Heart left ventricle (tissue), 16 donors: ENCODE measurements at places on chromosomes 11 and 22. TPM values are rescaled to one million over a fixed set of nuclear protein-coding genes. Genes with fewer than 3 reads are reported as not detected.

GRCh38 chr11:111520560-111520959 is 6.0 kb downstream of the HOATZ start:
- no peak overlapping the region for H3K4me3 ChIP-seq
- DNase-seq = no peak

- no peaks in the 10 kb centered on the region for H3K27me3 ChIP-seq
- H3K27ac ChIP-seq = peak overlapping the region; percentile 61
- H3K4me1 ChIP-seq = peaks cover 85% of the 10 kb centered on the region
- no peaks in the 10 kb centered on the region for H3K36me3 ChIP-seq
- H3K4me3 ChIP-seq = no peak overlapping the region
These were observed 31.1 kb downstream of the DKK3 start for GRCh38 chr11:11977206-11977938.

The CD248 gene
- 15.2 TPM for total RNA-seq

The MRGPRE gene
- not detected for total RNA-seq

DNA sequence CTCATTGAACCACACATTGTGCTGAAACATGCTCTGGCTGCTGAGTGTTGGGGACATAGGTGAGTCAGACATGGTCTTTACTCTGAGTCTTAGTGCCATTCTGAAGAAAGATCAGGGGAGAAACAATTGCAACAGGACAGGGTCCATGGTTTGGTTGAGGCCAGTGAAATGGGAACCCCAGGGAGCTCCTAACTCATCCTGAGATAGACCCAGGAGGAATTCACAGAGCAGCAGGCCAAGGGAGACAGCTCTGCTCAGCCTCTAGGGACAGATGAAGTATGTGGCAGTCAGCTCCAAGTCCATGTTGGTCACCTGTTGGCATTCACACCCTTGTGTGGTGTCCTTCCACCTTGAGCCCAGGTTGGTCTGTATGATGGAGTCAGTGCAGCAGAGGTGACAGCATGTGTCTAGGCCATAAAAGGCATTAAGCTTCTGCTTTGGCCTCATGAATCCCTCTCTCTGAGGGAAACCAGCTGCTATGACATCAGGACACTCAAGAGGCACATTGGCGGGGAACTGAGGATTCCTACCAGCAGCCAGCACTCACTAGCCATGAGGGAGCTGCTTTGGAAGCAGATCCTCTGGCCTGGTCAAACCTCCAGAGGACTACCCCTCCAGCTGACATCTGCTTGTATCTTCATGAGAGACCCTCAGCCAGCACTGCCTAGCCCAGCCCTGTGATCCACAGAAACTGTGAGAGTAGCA is 50.3 kb upstream of the MYEOV start:
- H3K27ac ChIP-seq = no peak overlapping the region
- H3K4me1 ChIP-seq = no peaks in the 10 kb centered on the region
- H3K27me3 ChIP-seq = no peaks in the 10 kb centered on the region
- no peaks in the 10 kb centered on the region for H3K36me3 ChIP-seq

The OOSP4B gene
- total RNA-seq = not detected

The OR2AG1 gene
- not detected for total RNA-seq

DNA sequence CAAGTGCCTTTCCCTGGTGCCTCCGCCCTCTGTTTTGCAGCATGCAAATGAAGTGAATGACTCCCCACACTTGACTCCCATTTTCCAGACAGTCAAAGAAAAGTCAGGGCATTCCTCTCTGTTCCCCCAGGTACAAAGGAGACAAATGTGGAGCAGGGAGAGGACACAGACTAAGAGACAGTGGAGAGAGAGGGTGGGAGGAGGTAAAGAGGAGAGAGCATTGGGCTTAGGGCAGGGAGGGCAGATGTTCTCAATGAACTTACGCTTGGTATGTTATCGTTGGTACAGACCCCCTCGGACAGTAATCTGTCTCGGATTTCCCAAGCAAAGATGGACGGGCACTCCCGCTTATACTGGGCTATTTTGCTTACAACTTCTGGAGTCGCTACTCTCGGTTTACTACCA is 9.8 kb downstream of the PAX6 start:
- H3K4me1 ChIP-seq = peaks cover 34% of the 10 kb centered on the region
- peaks cover 99% of the 10 kb centered on the region for H3K27me3 ChIP-seq
- no peak for DNase-seq
- H3K36me3 ChIP-seq = no peaks in the 10 kb centered on the region

The MMP13 gene
- not detected for total RNA-seq

GRCh38 chr11:118230088-118230487 is 5.3 kb upstream of the JAML start:
- peaks cover 8% of the 10 kb centered on the region for H3K36me3 ChIP-seq
- H3K4me1 ChIP-seq = no peaks in the 10 kb centered on the region
- DNase-seq = no peak
- no peak overlapping the region for H3K27ac ChIP-seq
- H3K27me3 ChIP-seq = no peaks in the 10 kb centered on the region
- no peak overlapping the region for H3K4me3 ChIP-seq

DNA sequence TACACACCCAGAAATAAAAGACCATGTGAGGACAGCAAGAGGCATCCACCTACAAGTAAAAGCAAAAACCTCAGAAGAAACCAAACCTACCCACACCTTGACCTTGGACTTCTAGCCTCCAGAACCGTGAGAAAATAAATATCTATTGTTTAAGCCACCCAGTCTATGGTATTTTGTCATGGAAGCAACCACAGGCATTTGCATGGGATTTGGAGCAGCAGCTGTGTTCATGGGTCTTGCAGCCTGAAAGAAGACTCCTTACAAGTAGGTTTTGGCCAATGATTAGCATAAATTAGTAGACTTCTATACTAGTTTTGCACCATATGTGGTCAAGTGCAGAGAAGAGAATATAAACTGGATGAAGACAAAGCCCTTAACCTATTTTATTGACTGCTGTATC is 27.9 kb downstream of the FSHB start:
- no peak overlapping the region for H3K27ac ChIP-seq
- no peaks in the 10 kb centered on the region for H3K36me3 ChIP-seq
- no peaks in the 10 kb centered on the region for H3K27me3 ChIP-seq
- H3K4me3 ChIP-seq = no peak overlapping the region

DNA sequence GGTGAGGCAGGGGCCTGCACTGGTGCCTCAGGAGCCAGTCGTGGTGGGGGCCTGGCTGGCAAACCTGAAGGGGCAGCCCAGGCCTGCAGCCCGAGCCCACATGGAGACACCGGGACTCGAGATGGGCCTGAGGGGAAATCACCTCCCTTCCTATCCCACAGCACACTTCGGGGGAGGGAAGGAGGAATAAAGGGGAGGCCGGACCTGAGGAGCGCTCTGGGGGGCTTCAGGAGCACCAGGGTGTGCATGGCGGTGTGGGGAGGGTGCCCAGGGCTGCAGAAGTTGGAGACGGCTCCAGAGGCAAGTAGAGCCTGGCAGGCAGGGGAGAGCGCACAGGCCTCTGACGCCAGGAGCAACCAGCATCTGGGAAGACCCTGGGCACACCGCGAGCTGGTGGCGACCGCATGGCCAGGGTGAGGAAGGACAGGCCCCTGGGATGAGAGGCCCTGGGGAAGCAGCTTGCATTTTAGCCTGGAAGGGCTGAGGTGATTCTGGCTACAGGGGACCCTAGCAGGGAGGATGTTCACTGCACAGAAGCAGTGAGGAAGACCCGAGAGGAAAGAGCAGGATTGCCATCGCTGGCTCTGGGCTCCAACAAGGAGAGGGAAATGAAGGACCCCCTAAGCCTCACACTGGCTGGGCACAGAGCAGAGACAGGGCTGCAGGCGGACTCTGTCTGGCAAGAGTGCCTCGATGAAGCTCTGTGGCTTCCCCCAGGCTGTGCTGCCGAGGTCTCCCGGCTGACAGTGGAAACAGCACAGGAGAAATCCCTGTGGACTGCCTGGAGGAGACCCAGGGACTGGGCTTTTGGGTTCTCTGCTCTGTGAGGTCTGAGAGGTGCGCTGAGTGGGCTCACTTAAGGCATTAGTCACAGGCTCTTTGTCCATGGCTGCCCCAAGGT is 457.7 kb downstream of the BRD1 start:
- H3K4me1 ChIP-seq = no peaks in the 10 kb centered on the region
- no peak overlapping the region for H3K27ac ChIP-seq
- peak; percentile 6 for DNase-seq

The PRG2 gene
- 0.20 TPM for total RNA-seq

The LGALS12 gene
- total RNA-seq = not detected

The FAM181B gene
- 0.08 TPM for total RNA-seq

The ZP1 gene
- 0.95 TPM for total RNA-seq

GRCh38 chr11:29352273-29352795 is 664.5 kb downstream of the KCNA4 start:
- DNase-seq = no peak
- no peaks in the 10 kb centered on the region for H3K4me1 ChIP-seq
- no peak overlapping the region for H3K27ac ChIP-seq
- no peaks in the 10 kb centered on the region for H3K27me3 ChIP-seq
- no peak overlapping the region for H3K4me3 ChIP-seq

GRCh38 chr11:97611345-97611744 is 1221.5 kb downstream of the JRKL start:
- H3K4me3 ChIP-seq = no peak overlapping the region
- no peak for DNase-seq
- H3K27me3 ChIP-seq = no peaks in the 10 kb centered on the region
- no peaks in the 10 kb centered on the region for H3K36me3 ChIP-seq

- H3K27ac ChIP-seq = no peak overlapping the region
- H3K36me3 ChIP-seq = no peaks in the 10 kb centered on the region
- H3K27me3 ChIP-seq = no peaks in the 10 kb centered on the region
- H3K4me3 ChIP-seq = no peak overlapping the region
- DNase-seq = no peak
These were observed 40.9 kb upstream of the MRPL17 start for GRCh38 chr11:6724013-6724412.

DNA sequence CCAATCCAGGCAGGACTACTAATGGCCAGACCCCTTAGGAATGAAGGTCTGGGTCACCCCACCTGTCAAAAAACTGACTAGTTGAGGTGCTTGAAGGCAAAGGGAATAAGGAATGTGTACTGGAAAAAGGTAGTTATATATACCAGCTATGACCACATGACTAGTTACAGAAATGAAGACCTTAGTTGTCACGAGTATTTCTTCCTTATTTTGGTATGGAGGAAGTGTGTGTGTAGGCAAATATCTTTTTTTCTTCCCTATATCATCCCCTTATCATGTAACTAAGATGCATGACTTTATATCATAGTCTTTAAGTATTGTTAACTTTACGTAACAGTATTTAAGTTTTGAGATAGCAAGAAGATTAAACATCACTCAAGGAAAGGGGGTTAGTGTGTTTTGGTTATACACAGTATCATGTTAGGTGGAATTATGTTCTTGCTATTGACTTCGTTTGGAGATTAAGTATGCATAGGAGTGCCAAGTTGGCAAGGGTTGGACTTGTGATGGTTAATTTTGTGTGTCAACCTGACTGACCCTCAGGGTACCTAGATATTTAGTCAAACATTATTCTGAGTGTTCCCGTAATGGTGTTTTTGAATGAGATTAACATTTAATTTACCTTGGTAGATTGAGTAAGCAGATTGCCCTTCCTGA is 38.2 kb upstream of the NARS2 start:
- no peaks in the 10 kb centered on the region for H3K27me3 ChIP-seq
- H3K27ac ChIP-seq = no peak overlapping the region
- H3K36me3 ChIP-seq = no peaks in the 10 kb centered on the region
- no peaks in the 10 kb centered on the region for H3K4me1 ChIP-seq

The GDPD4 gene
- not detected for total RNA-seq

GRCh38 chr11:78428266-78428636 is 10.6 kb upstream of the GAB2 start:
- peaks cover 10% of the 10 kb centered on the region for H3K4me1 ChIP-seq
- no peaks in the 10 kb centered on the region for H3K36me3 ChIP-seq
- no peak overlapping the region for H3K27ac ChIP-seq
- DNase-seq = no peak
- H3K27me3 ChIP-seq = no peaks in the 10 kb centered on the region
- H3K4me3 ChIP-seq = no peak overlapping the region

DNA sequence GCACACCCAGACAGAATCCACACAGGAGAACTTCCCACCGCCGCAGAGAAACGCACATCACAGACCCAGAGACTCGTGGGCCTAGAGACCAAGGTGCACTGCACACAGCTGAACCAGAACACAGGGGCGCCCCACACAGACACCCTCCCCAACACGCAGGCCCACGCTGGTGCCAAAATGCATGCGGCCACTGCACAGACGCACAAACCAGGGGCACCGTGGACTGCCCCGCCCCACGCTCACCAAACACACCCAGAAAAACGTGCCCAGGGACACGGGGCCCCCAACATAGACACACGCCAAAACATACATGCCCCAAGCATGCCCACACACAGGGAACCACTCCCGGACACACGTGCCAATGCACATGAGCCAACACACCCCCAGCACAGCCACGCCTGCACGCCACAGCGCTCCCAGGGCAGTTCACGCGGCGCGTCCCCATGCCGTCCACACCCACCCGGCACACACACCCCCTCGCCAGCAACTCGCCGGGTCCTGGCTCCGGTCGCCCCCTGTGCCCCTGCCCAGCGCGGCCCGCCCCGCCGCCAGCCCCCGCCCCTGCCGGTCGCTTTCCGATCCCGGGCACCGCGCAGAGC is 7.8 kb downstream of the ELFN2 start:
- H3K4me3 ChIP-seq = peak overlapping the region; percentile 20
- H3K36me3 ChIP-seq = no peaks in the 10 kb centered on the region
- peaks cover 44% of the 10 kb centered on the region for H3K27me3 ChIP-seq
- DNase-seq = no peak
- no peak overlapping the region for H3K27ac ChIP-seq
- H3K4me1 ChIP-seq = peaks cover 3% of the 10 kb centered on the region

DNA sequence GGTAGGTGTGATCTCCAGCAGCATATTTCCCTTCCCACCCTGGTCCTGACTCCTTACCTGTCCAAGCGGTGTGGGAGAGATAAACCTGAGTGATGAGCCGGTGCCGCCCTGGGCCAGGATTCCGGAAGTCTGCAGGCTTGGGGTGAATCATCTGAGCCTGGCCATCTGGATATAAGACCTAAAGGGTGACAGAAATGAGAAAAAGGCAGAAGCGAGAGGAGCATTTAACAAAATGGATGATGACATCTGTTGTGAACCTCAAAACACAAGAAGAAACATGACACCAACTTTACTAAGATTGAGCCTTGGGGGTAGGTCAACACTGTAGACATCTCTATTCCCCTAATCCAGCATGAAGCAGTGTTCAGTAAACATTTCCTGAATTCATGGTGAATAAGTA is 62.8 kb downstream of the AAMDC start:
- peaks cover 77% of the 10 kb centered on the region for H3K36me3 ChIP-seq
- no peaks in the 10 kb centered on the region for H3K4me1 ChIP-seq
- no peak for DNase-seq
- H3K27ac ChIP-seq = no peak overlapping the region
- no peaks in the 10 kb centered on the region for H3K27me3 ChIP-seq

DNA sequence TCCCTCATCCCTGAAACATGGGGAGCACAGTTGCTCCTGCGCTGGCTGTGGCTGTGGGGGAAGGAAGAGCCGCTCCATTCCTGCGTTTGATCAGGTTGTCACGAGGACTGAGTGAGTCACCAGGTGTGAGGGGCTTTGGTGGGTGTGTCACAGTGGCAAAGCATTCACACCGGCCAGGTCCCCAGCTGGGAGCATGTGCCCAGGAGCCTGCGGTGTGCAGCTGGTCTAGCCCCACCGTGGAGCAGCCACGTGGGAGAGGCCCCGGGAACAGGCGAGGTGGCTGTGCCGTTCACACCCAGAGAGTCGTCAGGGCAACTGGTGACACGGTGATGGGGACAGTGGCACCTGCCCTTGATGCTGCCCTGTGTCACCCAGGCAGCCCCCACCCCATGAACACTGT is 47.6 kb upstream of the PPARA start:
- peaks cover 76% of the 10 kb centered on the region for H3K36me3 ChIP-seq
- H3K27ac ChIP-seq = peak overlapping the region; percentile 86
- peaks cover 92% of the 10 kb centered on the region for H3K4me1 ChIP-seq

GRCh38 chr11:97107604-97108003 is 717.8 kb downstream of the JRKL start:
- H3K4me1 ChIP-seq = no peaks in the 10 kb centered on the region
- H3K4me3 ChIP-seq = no peak overlapping the region

- DNase-seq = no peak
- no peaks in the 10 kb centered on the region for H3K27me3 ChIP-seq
- no peak overlapping the region for H3K27ac ChIP-seq
- no peaks in the 10 kb centered on the region for H3K4me1 ChIP-seq
These were observed 321.1 kb downstream of the AASDHPPT start for GRCh38 chr11:106398502-106399075.

The BTG4 gene
- not detected for total RNA-seq
